Esophagus squamous epithelium (tissue), 5 donors: ENCODE measurements at places on chromosomes 3 and 15.

DNA sequence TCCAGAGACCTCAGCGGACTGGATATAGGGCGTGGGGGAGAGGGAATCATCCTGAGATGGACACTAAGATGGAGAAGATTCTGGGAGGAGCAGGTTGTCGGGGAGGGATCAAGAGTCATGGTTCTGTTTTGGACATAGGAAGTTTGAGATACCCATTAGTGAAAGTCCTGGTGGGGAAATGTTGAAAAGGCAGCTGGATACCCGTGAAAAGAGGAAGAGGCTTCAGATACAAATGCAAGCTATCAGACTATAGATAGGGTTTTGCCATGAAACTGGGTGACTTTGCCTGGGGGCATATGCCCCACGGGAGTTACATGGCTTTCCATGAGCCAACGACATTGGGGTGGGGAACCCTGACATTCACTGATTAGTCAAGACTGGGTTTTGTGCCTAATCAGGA lies 1.1 kb upstream of the GPR62 start:
- no peak for DNase-seq

DNA sequence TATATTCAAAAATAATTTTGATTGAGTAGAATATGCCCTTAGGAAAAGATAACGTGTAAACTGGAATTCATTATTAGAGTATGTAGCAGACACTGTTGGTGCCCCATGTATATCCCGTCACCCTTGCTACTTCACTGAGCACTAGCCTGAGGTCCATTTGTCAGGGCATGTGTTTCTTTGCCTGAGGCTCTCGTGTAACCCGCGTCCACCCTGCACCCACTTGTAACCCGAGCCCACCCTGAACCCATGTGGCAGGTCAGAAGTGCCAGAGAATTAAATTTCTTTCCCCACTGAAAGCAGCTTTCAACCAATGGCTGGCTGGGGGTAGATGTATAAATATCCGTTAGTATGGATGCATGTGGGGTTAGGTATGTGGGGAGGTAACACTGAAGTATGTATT lies 474.2 kb upstream of the ZNF385D start:
- no peak for DNase-seq

- no peak for DNase-seq
These were observed 227.2 kb upstream of the GPR149 start for GRCh38 chr3:154657218-154657617.

- DNase-seq: no peak
These were observed 18.2 kb upstream of the EOGT start for GRCh38 chr3:69031635-69032034.

GRCh38 chr15:64324165-64324877 lies 31.7 kb downstream of the CSNK1G1 start:
- no peak for DNase-seq

DNA sequence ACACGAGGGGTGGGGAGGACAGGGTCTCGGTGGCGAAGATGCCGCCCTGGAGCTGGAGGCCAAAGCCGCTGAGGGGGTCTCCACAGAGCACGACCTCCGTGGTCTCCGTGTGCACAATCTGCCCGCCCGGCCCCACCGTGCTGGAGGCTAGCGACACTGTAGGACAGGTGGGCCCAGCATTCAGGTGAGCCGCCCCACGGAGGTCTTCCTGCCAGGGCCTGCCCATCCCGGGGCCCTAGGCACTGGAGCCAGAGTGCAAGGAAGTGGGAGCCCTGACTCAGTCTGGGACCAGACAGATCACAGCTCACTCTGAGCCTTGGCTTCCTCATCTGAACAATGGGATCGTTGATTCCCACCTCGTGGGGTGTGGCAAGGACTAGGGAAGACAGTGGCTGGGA lies 25.8 kb downstream of the GRIP2 start:
- DNase-seq: no peak

DNA sequence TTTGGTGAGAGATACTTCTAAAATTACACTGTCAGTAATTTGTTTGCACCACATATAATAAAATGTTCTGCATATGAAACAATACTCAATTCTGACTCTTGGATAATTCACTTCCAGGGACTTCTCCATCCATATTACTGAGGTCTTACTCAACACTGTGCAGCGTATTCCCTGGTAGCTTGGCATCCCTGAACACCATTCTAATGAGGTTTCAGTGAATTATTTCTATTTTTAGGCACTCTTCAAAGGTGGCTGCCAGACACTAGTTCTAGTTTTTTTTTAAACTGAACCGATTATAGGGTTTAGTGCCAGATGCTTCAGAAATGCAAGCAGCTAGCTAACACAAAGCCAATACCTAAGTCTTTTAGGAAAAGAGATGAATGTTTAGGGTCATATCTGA lies 283.3 kb downstream of the FEZF2 start:
- DNase-seq: no peak

DNA sequence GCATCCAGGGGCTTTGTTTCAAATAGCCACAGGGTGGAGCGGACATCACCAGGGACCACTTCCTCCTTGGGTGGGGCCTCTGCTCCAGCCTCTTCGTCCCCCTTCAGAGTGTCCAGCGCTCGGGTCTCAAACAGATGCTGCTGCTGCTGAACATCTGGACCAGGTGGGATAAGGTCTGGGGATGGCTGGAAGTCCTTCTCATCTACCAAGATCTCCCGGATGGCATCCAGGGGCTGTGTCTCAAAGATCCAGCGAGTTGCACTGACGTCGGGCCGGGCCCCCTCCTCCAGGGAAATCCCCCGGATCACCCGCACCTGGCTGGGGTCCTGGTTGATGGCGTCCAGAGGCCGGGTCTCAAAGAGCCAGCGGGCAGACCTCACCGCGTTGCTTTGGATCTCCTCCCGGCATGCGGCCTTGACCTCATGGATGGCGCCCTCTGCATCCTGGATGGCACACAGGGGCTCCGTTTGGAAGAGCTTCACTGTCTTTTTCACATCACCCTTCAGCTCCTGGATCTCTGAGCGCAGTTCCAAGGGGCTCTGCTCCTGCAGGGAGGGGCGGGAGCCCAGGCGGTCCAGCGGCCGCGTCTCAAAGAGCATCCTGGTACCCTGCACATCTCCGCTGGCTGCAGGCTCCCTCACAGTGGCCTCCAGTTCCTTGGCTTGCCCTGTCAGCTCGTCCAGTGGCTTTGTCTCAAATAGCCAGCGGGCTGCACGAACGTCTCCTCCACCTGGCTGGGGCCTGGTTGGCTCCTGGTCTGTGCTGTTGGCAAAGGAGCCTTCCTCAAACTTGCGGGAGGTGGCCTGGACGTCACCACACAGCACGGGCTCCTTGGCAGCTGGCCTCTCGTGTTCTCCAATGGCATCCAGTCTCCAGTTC lies 3.9 kb downstream of the XIRP1 start:
- DNase-seq: no peak

GRCh38 chr3:128999102-128999501 lies 2.0 kb upstream of the EFCC1 start:
- DNase-seq: no peak
